H1 (cell line): ENCODE measurements at places on chromosomes 5 and 9. TPM values are rescaled to one million over a fixed set of nuclear protein-coding genes. Genes with fewer than 3 reads are reported as not detected.

Gene FXN
- 37.5 and 41.6 TPM in 2 replicates for total RNA-seq

Gene NR5A1
- total RNA-seq = 0.42 and 0.58 TPM in 2 replicates

Gene OBP2B
- not detected in 2 replicates for total RNA-seq

Gene MARVELD2
- 31.0 and 31.4 TPM in 2 replicates for total RNA-seq

Gene GBGT1
- 9.7 and 10.0 TPM in 2 replicates for total RNA-seq

Gene PRDM9
- total RNA-seq = not detected in 2 replicates

Gene ACTL7B
- total RNA-seq = not detected in 2 replicates

Gene AMBP
- total RNA-seq = 3.0 and 3.1 TPM in 2 replicates

Gene SLC6A19
- not detected in 2 replicates for total RNA-seq

GRCh38 chr5:134758176-134758503, 439 bp upstream of the DDX46 start:
- DNase-seq = no peak

- DNase-seq = no peak
These were observed 49.1 kb upstream of the EXOC3 start for GRCh38 chr5:393846-394275.

GRCh38 chr5:59828623-59829022, 64.9 kb downstream of the PDE4D start:
- DNase-seq = no peak

DNA sequence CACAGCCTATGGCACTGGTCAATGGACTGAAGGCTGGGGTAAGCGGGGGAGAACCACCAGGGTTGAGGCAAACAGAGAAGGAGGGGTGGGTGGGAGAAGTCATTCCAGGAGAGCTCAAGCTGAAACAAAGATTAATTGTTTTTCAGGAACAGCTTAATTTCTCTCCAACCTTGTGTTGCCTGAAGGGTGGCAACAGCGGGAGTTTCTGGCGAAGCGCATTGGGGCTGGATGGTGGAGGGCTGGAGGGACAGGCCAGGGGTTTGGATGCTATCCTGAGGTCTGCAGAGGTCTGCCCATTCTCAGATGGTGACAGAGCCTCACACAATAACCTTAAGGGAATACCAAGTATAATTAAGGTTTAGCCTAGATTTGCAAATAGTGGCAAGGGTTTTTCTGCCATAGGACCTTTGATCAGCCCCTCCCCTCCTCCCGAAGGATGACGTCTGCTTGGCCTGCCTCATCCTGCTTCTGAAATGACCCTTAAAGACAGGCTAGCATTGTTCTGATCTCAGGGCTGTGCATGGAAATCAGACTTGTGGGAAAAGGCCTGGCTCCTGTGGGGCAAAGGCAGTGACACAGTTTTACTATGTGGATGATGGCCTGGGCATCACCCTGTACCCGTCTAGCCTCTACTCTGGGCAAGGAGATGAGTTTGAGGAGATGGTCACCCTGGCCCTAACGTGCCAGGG, 32.7 kb downstream of the PSD2 start:
- DNase-seq = no peak

DNA sequence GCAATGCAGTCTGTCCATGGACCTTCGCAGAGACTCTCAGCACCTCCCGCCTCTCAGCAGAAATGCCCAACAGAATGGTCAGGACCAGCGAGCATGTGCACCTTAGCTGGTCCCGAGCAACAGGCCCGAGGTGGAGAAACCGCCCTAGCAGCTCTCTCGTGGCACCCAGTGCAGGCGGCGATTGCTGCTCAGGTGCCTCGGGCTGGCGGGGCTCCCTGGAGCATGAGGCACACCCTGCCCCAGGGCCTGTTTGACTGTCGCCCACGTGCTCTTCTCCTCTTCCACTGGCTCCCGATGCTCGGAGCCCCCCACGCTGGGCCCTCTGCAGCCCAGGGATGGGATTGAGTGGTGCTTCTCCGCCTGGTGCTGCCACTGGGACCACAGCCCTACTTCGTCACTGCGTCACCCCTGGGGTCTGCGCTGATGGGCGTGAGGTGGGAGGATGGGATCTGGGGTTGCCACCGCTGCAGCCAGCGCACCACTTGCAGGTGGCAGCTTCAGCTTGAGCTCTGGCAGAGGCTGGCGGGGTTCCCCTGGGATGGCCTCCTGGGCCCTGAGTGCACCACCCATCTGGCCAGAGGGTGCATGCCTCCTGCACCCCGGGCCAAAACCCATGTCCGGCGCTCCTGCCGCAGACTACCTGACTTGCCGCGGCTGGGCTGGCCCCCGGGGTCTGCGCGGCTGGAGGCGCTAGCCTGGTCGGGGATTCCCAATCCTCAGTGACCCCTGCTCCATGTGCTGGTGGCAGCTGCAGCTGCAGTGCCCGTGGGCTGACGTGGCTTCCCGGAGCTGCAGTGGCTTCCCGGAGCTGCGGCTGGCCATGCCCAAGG, 244.2 kb downstream of the FOXD4L6 start:
- peak; percentile 38 for DNase-seq

- DNase-seq = no peak
These were observed 6.3 kb downstream of the UCK1 start for GRCh38 chr9:131524665-131525315.

GRCh38 chr9:38018958-38019602, 49.9 kb downstream of the SHB start:
- no peak for DNase-seq

GRCh38 chr5:54985301-54986268, at the start of gene ESM1:
Gene ESM1, minus strand, starts transcription at chr5:54985593. Its CDS starts 76 bp downstream, at chr5:54985517.
- no peak for DNase-seq

DNA sequence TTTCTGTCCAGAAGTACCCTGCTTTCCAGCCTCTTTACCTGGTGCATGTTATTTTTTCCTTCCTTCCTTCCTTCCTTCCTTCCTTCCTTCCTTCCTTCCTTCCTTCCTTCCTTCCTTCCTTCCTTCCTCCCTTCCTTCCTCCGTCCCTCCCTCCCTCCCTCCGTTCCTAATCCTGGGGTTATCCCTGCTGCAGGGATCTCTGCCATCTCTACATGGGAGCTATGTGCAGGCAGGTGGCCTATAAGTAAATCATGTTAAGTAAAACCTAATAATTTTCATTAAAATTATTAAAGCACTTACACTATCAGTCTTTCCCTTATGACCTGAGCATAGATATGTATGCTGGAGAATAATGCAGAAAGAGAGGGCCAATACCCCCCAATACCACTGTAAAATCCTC, 351.9 kb downstream of the ZSWIM6 start:
- no peak for DNase-seq

GRCh38 chr5:31122998-31123951, 70.2 kb upstream of the CDH6 start:
- no peak for DNase-seq

GRCh38 chr9:136703276-136703860, 9.0 kb upstream of the DIPK1B start:
- no peak for DNase-seq

DNA sequence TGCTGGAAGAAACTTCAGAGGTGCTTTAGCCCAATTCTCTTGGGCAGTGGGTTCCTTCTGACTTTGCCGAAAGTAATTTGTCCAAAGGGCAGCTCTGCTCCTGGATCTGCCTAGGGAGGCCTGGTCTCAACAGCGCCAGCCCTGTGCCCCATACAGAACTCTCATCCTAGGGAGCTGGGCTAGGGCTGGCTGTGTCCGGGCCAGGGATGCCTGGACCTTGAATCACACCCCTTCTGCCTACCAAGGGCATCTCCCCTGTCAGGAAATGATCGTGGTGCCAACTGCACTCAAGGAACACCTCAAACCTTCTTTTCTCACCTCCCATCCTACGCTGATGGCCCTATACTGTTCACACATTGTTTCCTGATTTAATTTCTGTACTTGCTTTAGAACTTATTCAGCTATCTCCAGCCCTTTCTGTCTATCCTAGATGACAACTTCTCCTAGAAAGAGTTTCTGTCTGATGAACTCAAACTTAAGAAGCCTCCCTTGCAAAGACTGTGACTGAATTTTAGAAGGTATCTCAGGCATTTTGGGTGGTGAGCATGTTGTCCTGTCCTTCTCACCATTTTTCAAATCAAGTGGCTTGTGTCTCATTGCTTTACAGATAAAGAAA, 37.4 kb upstream of the NFIB start:
- no peak for DNase-seq

DNA sequence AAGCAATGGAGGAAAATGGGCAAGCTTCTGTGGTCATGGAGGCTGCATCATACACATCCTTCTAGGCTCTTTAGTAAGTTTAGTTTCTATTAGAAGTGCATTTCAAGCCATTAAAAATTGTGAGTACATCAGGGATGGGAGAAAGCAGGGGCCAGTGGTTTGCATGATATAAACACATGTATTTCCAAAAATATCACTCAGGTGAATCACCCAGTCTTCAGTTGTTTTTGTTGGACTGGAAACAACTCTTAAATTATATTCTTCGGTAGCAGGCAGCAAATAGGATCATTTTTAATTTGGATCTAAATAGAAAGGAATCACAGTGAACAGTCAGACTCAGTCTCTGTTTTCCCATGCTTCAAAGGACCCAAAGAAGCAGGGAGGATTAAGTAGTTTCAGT, 657.9 kb downstream of the TLR4 start:
- DNase-seq = no peak

DNA sequence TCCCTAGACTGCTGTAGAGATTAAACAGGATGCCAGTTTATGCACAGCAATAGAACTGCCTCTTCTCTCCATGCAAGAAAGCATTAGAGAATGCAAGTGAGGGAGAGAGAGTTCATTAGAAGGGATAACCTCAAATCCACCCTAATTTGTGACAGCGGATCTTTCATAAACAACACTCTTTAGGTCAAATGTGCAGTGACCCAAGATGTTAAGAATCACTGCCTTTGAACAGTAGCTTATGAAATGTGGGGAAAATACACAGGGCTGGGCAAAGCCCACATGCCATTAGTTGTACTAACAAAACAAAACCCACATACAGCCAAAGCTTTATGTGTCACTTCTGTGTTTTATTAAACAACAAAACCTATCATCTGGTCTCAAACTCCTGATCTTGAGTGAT, 36.2 kb upstream of the POU4F3 start:
- no peak for DNase-seq

DNA sequence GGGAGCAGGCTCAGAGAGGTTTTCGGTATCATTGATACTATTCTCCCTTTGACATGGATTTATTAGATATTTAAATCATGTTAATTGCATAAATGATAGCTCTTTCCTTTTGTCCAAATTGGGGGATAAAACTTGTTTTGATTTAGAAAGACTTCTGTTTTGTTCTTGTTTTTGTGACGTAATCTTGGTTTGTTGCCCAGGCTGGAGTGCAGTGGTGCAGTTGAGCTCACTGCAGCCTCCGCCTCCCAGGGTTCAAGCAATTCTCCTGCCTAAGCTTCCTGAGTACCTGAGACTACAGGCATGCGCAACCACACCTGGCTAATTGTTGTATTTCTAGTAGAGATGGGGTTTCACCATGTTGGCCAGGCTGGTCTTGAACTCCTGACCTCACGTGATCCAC, 7.1 kb downstream of the MAT2B start:
- DNase-seq = no peak

DNA sequence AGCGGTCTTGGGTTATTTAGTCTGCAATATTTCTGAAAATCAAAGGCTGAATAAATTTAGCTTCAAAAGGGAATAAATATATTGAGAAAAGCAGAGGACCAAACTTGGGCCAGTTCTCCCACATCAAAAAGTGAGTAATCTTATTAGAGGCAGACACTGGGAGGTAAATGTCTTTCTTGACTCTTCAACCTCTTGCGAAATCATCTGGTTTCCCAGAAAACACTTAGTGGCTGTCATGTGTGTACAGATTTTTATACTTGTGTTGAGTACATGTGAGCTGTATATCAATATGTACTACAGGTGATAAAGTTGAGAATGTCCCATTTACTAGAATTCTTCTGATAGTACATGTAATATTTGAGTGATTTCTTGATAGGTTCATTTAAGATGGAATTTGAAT, 454.9 kb downstream of the PRR16 start:
- no peak for DNase-seq

DNA sequence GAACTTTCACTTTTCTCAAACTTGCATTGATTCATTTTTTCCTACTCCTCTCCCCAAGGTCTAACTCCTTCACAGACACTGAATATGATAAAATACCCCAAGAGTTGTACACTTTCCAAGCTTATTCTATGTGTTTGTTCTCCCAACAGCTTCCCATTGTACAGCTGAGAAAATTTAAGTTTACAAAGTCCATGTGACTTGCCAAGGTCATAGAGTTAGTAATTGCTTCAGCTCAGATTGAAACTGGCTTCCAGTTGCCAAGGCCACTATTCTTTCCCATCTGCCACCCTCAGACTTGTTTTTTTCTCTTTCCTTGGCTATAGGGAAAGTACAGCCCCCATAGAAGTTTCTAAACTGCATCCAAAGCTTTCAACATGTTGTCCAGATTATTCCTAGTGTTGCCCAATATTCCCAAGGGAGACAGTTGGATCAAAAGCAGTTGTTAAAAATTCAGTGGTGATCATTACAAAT, 34.8 kb downstream of the TNFSF8 start:
- DNase-seq = no peak

DNA sequence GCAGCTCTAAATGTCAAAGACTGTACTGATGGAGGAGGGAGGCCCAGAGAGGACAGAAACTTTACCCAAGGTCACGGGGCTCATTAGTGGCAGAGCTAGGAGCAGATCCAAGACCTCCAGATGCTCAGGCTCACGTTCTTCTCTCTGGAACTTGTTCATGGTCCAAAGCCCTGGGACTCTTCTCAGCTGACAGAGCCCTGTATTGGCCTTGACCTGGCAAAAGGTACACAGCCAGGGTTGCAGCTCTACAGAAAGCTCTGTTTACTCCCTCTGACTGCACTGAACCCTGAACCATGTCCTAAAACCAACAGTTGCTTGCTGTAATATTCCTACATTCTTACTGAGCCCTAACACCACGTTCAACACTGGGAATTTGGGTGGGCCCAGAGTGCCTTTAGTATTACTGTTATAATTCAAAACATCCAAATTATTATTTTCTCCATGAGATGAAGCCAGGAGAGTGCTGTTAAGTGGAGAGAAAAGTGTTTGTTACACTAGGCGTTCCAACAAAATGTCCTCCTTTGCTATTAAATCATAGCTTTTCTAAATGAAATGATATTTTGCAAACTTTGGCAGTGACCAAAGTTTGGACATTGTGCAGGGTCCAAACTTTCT, 602.4 kb upstream of the CLINT1 start:
- DNase-seq = no peak

- peak; percentile 37 for DNase-seq
These were observed 3.5 kb downstream of the CSF1R start for GRCh38 chr5:150082889-150083288.

GRCh38 chr5:179821298-179822058, 773 bp downstream of the SQSTM1 start:
- DNase-seq = no peak

- DNase-seq = no peak
These were observed 114.5 kb downstream of the UGCG start for GRCh38 chr9:112011051-112011620.
